Dorsolateral prefrontal cortex (tissue), 122 donors: ENCODE measurements at places on chromosomes 6 and 20.

DNA sequence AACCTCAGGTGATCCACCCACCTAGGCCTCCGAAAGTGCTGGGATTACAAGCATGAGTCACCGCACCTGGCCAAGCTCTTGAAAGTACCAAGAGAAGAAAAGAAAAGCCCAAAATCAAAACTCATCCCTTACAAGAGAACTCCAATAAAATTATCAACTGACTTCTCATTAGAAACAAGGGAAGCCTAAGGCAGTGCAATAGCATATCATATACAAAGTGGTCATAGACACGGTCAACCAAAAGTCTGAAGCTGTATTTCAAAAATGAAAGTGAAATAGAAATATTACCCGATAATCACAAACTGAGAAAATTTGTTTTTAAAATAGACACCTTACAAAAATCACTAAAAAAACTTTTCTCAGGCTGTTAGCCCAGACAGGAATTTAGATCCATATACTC is 1321.1 kb upstream of the GJE1 start:
- DNase-seq = no peak

GRCh38 chr6:90870561-90870960 is 283.7 kb upstream of the MAP3K7 start:
- no peak for DNase-seq

GRCh38 chr6:162653808-162654207 is 73.8 kb downstream of the PRKN start:
- DNase-seq = no peak

GRCh38 chr20:56815796-56816195 is 186.7 kb downstream of the TFAP2C start:
- DNase-seq = no peak

- DNase-seq = no peak
These were observed 217.4 kb upstream of the FAM83B start for GRCh38 chr6:54629131-54629530.

GRCh38 chr6:3619800-3620199 is 131.7 kb downstream of the PXDC1 start:
- no peak for DNase-seq

- DNase-seq = no peak
These were observed 524 bp downstream of the C20orf203 start for GRCh38 chr20:32672982-32673851.

DNA sequence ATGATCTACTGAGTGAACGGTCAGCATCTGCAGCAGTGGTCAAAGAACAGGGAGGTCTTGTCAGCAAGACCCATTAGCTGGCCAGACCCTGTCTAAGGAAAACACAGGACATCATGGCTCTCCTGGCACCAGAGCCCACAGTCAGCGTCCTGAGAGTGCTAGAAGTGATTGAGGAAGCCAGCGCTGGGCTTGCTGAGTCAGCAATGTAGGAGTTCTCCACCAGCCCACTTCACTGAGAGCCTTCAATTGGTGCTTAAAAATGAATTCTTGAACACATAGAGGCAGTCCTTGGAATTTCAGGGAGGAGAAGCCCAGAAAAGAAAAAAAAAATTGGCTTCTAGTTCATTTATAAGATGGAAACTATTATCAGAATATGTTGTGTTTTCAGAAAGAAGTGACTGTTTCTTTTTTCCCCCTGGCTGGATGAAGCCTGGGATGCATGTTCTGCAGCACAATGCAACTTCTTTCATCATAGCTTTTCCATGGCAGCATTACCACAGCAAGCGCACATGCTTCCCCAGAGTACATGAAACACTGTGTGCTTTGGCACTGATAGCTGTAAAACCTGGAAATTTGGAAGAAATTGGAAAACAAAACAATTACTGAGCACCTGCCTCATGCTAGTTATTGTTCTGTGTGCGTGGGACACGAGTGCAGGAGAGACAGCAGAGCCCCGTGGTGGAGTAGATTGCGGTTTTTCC is 899.9 kb downstream of the C6orf118 start:
- no peak for DNase-seq

DNA sequence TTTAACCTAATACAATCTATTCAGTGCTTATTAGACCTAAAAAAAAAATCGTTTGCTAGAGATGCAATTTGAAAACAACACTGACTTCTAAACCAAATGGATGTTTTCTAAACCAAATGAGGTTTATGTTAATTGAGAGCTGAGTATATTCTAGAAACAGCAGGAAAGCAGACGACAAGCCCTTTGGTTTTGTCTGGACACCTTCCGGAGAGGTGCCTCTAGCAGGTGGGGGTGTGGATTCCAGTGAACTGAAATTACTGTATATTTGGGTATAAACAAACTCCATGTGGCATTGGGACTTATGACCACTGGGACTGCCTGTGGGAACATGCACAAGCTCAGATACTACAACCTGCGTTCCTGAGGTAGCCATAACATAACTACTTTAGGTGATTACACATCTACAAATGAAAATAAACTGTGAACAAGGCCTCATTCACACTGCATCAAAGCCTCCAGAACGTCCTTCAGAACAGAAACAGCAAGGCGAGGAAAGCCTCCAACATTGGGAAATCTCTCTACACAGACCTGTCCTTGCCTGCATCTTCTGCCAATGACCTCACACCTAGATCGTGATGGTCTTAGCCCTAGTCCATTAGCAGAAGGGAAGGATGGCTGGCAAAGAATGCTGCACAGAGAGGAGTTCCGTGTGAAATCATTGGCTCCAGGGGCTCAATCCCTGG is 206.8 kb upstream of the FOXQ1 start:
- no peak for DNase-seq

GRCh38 chr6:143298071-143298470 is 152.4 kb downstream of the ADAT2 start:
- DNase-seq = no peak

DNA sequence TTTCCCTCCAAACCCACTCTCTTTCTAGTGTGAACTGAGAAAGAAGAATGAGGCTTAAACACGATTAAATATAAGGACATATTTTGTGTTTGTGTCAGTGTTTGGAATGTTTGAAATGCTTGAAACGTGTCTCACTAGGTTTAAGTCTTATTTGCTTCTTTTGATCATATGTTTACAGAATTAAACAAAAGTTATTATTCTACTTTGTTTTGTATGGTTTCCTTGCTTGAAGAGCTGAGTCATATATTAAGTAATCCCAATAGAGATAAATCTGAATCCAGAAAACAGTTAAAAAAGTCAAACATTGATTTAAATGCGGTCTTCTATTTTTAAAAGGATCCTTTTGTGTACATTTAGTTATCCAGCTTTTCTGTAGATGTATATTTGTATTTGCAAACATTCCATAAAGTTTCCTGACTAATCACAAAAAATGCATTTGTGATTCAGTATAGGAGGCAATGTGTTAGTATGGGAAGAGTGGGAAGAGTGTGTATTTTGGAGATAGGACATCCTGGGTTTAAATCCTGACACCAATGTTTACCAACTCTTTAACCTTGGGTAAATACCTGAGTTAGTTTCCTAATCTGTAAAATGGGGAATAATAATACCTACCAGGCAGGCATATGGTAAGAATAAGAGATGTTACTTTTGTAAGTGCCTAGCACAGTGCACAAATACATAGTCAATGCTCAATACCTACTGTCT is 72.9 kb downstream of the TSBP1 start:
- no peak for DNase-seq
